NCI-H2107 (cell line): ENCODE measurements at places on chromosomes 5 and 9.

DNA sequence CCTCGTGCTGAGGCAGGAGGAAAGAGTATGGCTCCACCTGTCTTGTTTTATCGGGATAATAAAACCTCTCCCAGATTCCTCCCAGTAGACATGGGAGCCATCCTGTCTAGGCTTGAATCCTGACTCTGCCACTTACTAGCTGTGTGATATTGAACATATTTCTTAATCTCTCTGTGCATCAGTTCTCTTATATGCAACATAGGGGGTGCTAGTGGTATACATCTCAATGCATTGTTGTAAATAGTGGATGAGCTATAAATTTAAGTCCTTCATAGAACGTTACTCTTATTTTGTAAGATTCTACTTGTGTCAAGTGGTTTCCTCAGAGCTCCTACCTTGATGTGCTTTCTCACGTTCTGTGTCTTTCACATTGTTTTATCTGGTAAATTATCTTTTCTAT is 417.7 kb upstream of the POU5F2 start:
- DNase-seq, result no peak

GRCh38 chr9:78574354-78575045 is 277.6 kb downstream of the PSAT1 start:
- DNase-seq, result no peak

GRCh38 chr5:84274585-84275468 is 109.9 kb downstream of the EDIL3 start:
- no peak for DNase-seq

DNA sequence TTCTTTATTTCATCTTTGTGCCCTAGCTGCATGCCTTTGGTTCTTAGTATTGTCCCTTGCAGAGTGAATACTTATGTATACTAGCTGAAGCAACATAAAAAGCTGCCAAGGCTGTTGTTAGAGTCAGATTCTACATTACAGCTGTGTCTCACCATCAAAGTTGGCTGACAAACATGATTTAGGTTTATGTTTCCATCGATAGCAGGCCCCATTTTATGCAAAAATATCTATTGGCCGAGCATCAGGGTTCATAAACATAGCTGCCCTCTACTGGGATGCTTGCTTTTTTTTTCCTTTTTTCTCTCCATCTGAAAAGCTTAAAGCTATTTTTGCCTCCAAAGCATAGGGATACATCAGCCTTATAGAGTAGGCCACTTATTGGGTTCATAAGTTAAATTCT is 68.0 kb downstream of the FAM174A start:
- DNase-seq, result no peak

- DNase-seq, result no peak
Observed at GRCh38 chr9:115891929-115892328, 261.7 kb upstream of the PAPPA start.

- no peak for DNase-seq
Observed at GRCh38 chr9:113589890-113590289, 126.4 kb downstream of the RGS3 start.

GRCh38 chr5:72138943-72139521 is 31.8 kb downstream of the MAP1B start:
- no peak for DNase-seq

DNA sequence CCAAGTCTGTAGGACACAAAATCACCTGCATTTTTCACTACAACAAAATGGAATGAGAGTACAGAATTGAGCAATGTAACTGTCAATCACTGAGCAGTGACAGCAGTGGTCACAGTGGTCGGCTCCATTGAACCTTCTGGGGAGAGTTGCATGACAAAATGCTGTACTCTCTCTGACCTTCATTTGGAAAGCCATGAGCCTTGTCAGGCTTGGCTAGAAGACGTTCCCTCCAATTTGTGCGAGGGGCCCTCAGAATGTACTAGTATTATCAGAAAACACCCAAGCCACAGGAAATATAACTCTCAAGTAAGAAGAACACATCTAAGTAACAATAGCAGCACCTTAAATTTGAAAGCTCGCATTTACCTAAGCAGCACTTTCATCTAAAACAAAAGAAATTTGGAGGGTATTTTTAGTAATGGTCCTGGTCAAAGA is 425.6 kb upstream of the MEF2C start:
- no peak for DNase-seq

DNA sequence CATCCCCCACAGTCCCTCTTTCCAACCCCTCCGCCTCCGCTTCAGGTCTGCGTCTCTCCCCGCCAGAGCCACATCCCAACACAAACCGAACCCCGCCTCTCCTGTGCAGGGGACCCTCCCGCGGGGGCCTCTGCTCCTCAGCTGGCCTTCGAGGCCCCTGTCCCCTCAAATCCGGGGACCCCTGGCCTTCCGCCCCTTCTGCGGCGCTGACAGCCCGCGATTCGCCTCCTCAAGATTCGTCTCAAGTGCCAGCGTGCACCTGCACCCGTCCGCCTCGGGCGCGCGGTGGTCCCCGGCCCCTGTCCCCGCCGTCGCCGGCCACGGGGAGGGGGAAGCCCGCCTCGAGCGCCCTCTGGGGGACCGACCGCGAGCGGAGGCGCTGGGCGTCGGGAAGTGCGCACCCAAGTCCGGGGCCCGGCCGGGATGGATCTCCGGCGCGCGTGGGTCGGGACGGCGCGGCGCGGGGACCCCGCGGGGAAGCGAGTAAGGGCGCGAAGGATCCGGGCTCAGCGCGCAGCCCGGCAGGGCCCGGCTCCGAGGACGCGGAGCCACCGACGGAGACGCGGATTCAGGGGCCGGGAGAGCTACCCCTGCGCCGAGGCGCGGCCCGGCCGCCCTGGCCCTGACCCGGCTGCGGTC is 623 bp downstream of the FLT4 start:
- DNase-seq, result no peak

DNA sequence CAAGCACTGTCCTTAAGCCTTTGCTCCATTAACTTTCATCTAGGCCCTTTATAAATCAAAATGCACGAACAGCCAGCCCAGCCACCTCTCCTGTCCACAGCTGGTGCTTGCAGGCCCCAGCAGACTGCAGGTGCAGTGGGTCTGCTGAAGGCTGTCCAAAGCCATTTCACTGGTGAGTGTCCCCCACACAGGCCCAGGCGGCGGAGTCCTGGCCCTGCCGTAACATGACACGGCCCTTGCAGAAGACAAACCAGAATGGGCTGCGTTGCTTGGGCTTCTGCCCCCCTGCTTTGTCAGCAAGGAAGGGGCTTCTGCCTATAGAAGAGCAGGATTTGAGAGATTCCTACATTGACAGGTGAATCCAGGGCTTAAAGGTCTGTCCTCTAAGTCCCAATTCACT is 188.6 kb downstream of the NR3C1 start:
- no peak for DNase-seq

GRCh38 chr5:138024117-138024516 is 8.8 kb downstream of the FAM13B start:
- no peak for DNase-seq

DNA sequence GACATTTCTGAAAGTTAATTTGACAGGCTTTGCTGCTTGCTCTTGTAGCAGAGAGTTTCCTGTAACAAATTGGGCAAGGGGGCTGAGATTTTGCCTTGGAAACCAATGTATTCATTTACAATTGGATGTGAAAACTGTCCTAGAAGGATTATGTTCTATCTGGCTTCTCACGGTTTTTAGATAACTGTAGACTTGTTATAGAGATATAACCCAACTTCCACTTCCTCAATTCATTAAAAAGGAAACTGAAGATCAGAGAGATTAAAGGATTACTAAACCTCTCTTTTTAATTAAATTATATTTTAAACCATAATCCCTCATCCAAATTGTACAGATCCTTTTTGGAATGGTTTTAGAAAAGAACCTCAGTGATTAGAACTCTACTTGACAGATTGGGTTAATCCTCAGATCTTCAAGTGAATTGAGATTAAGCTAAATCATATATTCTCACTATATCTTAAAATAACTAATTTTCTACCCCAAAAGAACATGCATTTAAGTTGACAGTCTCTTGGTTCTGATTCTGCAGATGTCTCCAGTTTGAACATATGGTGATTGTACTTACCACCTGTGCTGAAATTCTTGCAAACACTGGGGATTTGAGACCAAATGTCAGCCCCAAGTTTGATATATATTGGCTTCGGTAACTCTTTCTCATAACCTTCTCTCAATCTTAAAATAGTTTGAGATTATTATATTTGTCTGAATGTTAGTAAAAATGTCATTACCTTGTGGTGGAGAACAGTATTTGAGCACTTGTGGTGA is 130.1 kb upstream of the C9orf72 start:
- no peak for DNase-seq

DNA sequence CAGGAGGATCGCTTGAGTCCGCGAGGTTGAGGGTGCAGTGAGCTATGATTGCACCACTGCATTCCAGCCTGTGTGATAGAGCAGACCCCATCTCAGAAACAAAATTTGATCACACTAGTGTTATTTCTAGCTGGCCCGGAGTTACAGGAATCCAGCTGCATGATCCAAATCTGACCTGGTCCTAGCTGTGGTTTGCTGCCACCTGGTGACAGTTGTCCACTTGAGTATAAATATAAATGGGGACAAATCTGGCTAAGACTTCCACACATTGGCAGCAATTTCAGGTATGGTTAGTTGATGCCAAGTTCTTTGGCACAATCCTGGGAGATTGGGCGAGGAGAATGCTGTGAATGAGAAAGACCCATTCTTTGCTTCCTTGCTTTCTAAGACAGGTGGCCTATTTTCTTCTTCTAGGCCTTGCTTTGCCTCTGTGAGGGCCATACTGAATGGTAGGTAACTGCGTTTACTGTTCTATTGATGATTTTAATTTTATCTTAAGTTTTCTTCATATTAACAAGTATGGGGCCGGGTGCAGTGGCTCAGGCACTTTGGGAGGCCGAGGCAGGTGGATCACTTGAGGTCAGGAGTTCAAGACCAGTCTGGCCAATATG is 35.4 kb downstream of the UBE2R2 start:
- DNase-seq, result no peak

DNA sequence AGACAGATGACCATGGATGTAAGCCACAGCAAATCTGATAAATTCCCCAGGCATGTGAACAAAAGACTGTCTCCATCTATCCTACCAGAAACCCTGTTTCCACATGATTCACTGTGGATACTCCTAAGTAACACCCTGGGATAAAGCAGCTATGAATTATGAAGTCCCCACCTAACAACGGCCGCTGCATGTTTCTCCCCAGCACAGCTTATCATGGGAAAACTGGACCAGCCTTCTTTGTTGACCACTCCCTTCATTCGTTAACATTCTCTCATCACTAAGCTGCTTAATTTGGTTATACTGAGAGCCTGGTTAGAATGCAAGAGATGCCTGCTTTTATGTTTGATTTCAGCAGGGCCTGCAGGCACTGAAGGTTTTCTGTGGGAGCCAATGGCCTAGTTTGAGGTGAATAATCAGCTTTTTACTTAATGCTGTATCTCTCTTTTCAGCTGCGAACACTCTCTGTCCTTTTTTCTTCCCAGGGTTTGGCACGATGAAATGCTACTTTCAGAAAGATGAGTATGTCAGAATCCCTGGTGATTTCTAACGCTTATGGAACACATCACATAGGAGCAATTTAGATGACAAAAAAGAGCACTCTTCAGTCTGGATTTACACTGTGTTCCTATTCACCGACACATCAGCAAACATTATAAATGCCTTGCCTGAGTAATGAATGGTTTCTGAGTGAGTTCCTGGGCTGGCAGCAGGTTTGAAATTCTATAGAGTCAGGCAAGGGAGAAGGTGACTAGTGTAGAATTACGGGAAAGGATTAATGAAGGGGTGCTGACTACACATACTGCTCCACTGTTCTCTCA is 318.4 kb upstream of the ZNF608 start:
- DNase-seq, result peak; percentile 9

- DNase-seq, result no peak
Observed at GRCh38 chr5:173840111-173840983, 47.8 kb upstream of the CPEB4 start.

- DNase-seq, result no peak
Observed at GRCh38 chr9:99073347-99073746, 31.6 kb upstream of the TGFBR1 start.

- DNase-seq, result no peak
Observed at GRCh38 chr9:123437201-123437600, 81.2 kb downstream of the CRB2 start.

GRCh38 chr5:120546922-120547321 is 82.8 kb downstream of the PRR16 start:
- DNase-seq, result no peak

- no peak for DNase-seq
Observed at GRCh38 chr5:114060866-114061265, 301.0 kb upstream of the KCNN2 start.

DNA sequence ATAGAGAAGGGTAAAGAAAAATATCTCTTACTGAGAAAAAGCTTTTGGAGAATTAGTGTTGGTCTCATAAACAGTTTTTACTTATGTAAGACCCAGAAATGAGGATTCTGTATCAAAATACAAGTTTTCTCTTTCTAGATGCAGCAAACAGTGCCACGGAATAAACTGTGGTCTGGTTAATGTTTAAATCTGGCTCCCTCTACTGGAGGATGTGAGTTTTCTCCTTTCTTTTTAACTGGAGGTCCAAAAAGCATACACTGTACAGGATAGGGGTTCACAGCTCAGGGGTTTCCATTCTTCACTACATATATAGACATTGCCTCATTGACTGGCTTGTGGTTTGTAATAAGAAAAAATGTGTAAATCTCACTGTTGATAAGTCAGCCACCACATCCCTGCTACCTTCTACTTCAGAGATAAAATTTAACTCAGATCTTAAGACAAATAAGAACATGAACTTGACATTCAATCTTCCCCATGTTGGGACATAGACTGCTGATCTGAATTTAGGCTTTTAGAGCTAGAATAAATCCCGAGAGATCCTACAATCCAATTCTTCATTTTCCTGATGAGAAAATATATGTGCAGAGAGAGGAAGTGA is 98.9 kb downstream of the CFAP95 start:
- no peak for DNase-seq

DNA sequence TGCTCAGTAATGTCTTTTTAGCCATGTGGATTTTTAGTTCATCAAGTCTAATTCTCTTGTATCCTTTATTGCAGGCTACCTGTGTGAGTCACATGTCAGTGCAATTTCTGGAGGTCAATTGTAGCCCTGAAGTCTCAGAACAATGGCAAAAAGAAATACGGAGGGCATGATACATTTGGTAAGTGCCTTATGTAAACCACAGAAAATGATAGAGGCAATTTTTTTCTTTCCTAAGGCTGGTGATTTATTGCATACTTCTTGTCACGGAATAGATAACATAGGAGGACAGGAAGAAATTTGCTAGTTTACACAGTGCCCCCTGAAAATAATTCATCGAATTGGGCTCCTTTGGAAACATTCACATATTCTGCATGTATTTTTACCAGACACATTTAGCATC is 235.9 kb downstream of the DMRTA1 start:
- DNase-seq, result no peak

GRCh38 chr5:135034236-135034962 is 371 bp upstream of the PITX1 start:
- DNase-seq, result no peak

GRCh38 chr9:85212209-85212608 is 529.5 kb downstream of the AGTPBP1 start:
- DNase-seq, result no peak
